ENCODE measurements at places on chromosomes 6 and 20.

DNA sequence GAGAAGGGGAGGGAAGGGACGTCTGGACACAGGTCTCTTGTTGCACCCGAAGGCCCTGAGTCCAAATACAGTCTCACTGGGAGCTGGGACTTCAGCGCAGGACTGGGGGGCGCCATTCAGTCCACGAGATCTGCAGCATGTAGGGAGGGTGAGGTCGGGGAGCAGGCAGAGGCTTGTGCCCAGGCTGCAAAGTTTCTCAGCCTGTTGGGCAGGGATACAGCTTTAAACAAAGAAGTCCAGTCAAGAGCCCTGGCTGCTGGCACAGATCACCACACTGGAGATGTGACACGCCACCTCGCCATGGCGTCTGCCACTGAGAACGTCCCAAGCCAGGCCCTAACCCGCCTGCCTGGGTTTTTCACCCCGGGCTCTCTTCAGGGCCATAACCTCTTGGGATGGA lies 256.6 kb downstream of the DLL1 start:
- DNase-seq: peak; percentile 19

DNA sequence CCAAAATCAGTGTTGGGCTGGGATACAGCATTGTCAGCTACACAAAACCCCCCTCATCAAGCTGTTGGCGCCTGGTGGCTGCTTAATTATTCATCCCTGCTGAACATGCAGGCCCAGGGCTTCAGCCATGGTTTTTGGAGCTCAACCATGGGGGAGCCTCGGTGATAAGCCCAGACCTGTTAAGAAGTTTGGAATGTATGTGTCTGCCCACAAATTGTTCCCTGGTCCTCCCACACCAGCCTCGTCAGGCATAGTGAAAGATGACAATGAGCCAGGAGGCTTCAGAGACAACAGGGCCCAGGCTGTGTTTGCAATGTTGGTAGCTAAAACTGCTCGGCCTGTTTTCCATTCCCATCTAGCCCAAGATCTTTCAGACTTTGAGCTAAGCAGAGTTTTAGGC lies 34.8 kb upstream of the SIRPA start:
- peak; percentile 42 for DNase-seq

DNA sequence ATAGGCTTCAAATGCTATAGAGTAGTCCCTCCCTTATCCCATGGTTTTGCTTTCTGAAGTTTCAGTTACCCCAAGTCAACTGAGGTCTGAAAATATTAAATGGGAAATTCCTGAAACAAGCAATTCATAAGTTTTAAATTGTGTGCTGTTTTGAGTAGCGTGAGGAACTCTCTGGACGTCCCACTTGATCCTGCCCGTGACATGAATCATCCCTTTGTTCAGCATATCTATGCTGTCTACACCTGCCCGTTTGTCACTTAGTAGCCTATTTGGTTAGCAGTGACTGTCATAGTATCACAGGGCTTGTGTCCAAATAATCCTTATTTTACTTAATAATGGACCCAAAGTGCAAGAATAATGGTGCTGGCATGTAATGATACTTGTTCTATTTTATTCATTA lies 5.0 kb downstream of the PCMT1 start:
- no peak for DNase-seq

DNA sequence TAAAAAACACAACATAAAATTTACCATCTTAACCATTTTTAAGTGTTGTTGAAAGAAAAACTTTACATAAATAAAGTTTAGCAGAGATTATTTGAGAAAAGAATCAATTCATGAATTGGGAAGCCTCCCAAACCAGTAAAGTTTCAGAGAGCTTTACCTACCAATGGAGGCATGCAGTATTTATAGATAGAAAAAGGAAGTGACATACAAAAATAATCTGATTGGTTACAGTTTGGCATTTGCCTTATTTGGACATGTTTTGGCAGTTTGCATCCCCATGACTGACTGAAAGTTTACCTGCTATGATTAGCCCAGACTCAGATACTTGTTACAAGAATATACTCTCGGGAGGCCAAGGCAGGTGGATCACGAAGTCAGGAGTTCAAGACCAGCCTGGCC lies 3.7 kb upstream of the CMTR1 start:
- DNase-seq: no peak

- no peak for DNase-seq
These were observed 67.6 kb upstream of the MPC1 start for GRCh38 chr6:166450167-166450873.

DNA sequence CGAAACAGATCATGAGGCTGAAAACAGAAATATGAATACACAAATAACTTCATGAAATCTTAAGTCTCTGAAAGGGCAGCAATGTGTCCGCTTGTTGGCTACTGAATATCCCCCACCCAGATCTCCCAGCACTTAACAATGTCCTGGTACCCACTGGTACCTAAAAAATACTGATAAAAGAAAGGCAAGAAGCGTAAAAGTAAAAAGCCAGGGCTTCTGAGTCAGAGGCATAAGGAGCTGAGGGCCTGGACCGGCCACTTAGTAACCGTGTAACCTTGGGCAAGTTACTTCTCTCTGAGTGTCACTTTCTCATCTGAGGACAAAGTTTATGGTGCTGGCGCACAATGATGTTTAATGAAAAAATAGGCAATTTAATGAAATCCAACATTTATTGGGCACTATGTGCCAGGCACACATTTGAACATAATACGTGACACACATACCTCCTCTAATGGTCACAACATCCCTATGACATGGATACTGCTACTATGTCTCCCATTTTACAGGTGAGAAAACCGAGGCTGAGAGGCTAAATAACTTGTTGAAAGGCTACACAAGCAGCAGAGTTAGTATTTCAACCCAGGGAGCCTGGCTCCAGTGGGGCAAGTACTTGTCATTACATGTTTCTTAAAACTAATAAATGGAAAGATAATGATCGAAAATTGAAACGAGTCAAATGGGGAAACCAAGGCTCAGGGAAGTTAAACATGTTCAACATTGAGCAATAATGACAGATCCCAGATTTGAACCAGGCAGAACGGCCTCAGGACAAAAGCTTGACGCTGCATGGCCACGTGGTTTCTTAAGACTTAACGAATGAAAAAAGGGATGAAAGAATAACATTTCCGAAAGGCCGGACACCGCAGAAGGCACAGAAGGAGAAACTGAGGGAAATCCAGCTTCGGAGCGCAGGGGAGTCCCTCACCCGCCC lies 828 bp downstream of the TP53RK start:
- DNase-seq: peak; percentile 64

- DNase-seq: peak; percentile 42
These were observed 64.5 kb downstream of the AKAP7 start for GRCh38 chr6:131199568-131200272.

DNA sequence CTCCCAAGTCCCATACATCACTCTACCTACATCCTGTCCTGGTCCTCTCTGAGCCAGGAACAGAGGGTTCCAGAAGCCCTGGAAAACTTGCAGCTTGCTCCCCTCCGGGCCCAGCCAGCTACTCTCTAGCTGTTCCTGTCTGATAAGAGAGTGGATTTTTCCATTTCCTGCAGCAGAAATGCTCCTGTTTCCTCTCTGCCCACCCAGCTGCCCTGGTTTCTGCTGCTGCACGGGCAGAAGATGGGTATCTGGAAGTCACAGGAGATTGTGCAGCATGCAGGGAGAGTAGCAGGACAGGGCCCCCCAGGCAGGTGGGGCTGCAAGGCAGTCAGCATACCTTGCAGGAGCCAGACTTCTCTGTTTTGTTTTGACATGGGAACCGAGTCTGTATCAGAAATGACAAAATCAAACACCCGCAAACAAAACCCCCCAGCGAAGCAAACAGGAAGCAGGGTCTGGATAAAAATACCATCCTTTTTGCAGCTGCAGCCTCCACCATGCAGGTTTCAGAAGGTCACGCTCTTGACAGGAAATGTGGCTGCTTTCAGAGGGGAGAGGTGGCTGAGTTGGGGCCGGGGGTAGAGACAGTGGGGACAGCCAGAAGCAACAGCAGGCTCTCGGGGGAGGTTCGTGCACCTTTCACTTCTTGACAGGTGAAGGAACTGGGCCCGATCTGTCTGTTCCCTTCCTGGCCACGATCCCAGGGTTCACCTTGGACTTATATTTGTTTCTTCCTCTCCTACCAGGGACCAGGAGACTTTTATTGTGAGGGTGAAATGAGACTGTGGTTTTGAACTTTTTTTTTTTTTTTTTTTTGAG lies 50.8 kb upstream of the FAM83D start:
- peak; percentile 10 for DNase-seq

- DNase-seq: peak; percentile 48
These were observed 36.8 kb downstream of the TSPYL4 start for GRCh38 chr6:116217069-116217468.

GRCh38 chr6:36949636-36950035 lies 4.9 kb upstream of the PI16 start:
- no peak for DNase-seq

DNA sequence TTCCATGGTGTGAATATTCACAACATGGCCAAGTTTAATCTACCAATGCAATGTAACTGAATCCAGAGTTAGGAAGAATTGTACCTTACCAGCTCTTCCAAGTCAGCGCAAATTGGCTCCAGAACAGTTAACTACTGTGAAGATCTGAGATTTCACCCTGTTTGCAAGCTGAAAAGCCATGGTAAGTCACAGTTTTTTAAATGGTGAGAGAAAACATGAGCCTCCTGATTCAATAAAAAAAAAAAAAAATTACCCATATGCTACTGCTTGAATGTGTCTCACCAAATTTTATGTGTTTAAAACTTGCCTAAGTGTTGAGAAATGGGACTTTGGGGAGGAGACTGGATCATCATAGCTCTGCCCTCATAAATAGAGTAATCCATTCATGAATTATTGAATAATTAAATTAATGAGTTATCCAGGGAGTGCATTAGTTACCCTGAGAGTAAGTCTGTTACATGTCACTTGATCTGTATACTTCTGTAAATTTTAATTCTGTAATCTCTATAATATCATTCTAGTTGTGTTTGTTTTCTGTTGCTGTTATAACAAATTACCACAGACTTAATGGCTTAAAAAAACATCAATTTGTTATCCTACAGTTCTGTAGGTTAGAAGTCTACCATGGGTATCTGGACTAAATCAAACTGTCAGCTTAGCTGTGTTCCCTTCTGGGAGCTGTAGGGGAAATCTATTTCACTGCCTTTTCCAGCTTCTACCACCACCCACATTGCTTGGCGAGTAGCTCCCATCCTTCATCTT lies 1355.9 kb downstream of the GRIK2 start:
- no peak for DNase-seq

- no peak for DNase-seq
These were observed 24.5 kb downstream of the ILRUN start for GRCh38 chr6:34671801-34672656.

DNA sequence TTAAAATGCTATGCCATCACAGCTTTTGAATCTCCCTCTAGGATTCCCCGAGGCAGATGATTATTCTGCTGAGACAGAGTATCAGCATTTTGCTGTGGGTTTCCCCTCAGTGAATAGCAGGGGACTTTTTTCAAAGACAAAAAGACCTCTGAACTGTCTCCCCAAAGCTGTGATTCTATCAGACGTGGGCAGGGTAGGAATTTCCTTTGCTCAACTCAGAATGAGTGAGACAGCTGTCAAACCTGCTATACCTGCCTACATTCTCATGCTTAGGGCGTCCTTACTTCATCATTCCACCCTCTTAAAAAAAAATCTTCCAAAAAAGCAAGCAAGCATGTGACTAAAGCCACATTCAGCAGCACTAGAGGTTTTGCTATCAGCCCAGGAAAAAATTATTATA lies 147.6 kb upstream of the FAM83B start:
- peak; percentile 30 for DNase-seq
